ENCODE measurements at places on chromosomes 3 and 15. TPM values are rescaled to one million over a fixed set of nuclear protein-coding genes. Genes with fewer than 3 reads are reported as not detected.
A peak's percentile ranks its signal among the peaks of the same experiment; 100 is the strongest.

The PROK2 gene
- polyA plus RNA-seq = not detected

The NT5DC2 gene
- 113 TPM for polyA plus RNA-seq

The HRG gene
- not detected for polyA plus RNA-seq

The CD200 gene
- 1.0 TPM for polyA plus RNA-seq

The CEMIP gene
- polyA plus RNA-seq = 27.8 TPM

The PPM1L gene
- 0.29 TPM for polyA plus RNA-seq

The FBXO40 gene
- not detected for polyA plus RNA-seq

The ANKRD34C gene
- not detected for polyA plus RNA-seq

DNA sequence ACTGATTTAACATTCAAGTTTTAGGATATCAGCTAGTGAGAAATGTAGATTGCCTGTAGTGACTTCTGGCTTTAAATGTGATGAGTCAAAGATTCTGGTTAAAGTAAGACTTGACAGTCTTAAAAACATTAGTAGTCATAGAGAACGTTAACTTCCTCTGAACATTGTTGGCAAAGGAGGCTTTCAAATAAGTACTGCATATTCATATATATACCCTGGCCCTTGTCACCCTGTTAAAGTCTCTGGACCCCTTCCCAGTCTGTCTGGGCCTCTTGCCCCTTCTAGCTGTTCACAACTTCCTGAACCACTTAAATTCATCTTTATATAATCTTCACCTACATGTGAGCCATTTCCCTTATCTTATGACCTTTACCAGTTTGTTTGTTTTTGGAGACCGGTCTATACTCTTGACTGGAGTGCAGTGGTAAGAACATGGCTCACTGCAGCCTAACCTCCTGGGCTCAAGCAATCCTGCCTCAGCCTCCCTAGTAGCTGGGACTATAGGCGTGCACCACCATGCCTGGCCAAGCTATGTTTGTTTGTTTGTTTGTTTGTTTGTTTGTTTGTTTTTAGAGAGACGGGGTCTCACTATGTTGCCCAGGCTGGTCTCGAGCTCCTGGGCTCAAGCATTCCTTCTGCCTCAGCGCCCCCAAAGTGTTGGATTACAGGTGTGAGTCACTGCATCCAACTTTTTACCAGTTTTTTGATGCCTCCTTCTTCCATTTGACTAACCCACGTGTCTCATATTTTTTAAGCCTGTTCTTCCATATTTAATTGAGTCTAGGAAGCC lies 64.4 kb upstream of the CRTC3 start:
- DNase-seq = no peak
- H3K27ac ChIP-seq = peak overlapping the region; percentile 91
- peaks cover 36% of the 10 kb centered on the region for H3K36me3 ChIP-seq
- H3K4me3 ChIP-seq = no peak overlapping the region
- H3K27me3 ChIP-seq = no peaks in the 10 kb centered on the region
- no peaks in the 10 kb centered on the region for H3K4me1 ChIP-seq

DNA sequence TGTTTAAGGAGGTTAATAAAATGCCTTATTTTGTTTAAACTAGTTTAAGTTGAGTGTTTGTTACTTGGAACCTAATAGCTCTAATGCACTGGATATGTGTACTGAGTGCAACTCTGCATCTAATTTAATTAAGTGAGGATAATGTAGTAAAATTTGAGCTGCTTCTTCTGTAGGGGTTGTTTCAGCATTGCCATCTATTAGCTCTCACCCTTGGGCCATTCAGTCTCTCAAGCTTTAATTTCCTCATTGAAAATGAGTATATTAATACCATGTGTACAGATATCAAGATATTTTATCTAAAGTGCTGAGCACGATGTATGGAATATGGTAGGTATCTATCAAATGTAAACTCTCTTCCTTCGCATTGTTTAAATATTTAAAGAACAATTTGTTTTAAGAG lies 375.7 kb upstream of the LRRC3B start:
- peak; percentile 57 for DNase-seq
- peaks cover 4% of the 10 kb centered on the region for H3K4me1 ChIP-seq
- H3K27me3 ChIP-seq = no peaks in the 10 kb centered on the region
- no peak overlapping the region for H3K4me3 ChIP-seq
- H3K36me3 ChIP-seq = no peaks in the 10 kb centered on the region

- peaks cover 22% of the 10 kb centered on the region for H3K4me1 ChIP-seq
- peak; percentile 40 for DNase-seq
- no peaks in the 10 kb centered on the region for H3K27me3 ChIP-seq
- peak overlapping the region; percentile 51 for H3K4me3 ChIP-seq
Observed at GRCh38 chr3:187741403-187742350, 3.6 kb downstream of the BCL6 start.

GRCh38 chr15:98363955-98364354 lies 284.4 kb upstream of the IGF1R start:
- no peak overlapping the region for H3K27ac ChIP-seq
- H3K36me3 ChIP-seq = no peaks in the 10 kb centered on the region
- no peak for DNase-seq
- no peak overlapping the region for H3K4me3 ChIP-seq

GRCh38 chr15:48924528-48925393 lies 39.0 kb downstream of the SHC4 start:
- no peak for DNase-seq
- no peaks in the 10 kb centered on the region for H3K36me3 ChIP-seq
- H3K4me3 ChIP-seq = no peak overlapping the region
- H3K27me3 ChIP-seq = no peaks in the 10 kb centered on the region
- no peaks in the 10 kb centered on the region for H3K4me1 ChIP-seq
- peak overlapping the region; percentile 98 for H3K27ac ChIP-seq

DNA sequence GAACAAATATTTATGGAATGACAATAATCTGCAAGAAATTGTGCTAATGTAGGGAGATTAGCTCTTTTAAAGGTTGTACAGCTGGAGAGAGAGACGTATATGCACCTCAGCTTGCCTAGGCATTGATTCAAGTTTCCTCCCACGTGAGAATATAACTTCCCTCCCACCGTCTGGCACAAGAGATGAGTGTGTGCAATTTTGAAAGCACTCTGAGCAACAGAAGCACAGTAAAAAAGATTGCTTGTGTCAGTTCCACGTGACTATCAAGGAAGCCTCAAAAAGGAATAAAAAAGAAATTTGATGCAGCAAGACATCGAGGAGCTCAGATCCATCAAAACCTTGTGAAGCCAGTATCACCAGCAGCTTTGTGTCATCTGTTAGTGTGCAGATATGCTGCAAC lies 435.3 kb downstream of the TUSC7 start:
- H3K27me3 ChIP-seq = no peaks in the 10 kb centered on the region
- H3K27ac ChIP-seq = no peak overlapping the region
- no peak overlapping the region for H3K4me3 ChIP-seq
- no peaks in the 10 kb centered on the region for H3K36me3 ChIP-seq
- peaks cover 9% of the 10 kb centered on the region for H3K4me1 ChIP-seq

GRCh38 chr15:38758043-38758442 lies 193.4 kb upstream of the RASGRP1 start:
- peak overlapping the region; percentile 73 for H3K27ac ChIP-seq
- DNase-seq = peak; percentile 21
- no peaks in the 10 kb centered on the region for H3K36me3 ChIP-seq
- H3K4me1 ChIP-seq = 0 out of 2 replicates have a peak, but pooled peaks cover 9% of the 10 kb centered on the region

DNA sequence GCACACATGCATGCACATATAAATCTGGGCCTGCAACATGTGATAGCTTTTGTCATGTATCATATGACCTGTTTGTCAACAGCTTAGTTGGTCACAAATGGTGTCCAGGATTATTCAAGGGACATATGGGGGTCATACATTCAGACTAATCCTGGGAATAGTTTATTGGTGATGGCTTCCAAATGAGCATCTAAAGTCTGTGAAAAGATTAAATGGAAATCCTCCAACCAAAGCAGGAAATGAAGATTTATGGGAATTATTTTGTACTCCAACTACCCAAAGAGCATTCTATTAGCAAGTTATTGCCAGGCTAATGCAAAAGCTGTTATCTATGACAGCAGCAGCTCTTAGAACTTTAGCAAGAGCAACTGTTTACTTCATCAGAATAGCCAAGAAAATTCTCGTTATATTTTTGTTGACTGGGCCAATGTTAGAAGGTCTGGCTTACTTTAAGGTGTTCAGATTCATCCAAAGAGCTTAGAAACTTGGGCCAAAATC lies 7.1 kb downstream of the FSTL1 start:
- peaks cover 66% of the 10 kb centered on the region for H3K36me3 ChIP-seq
- no peaks in the 10 kb centered on the region for H3K27me3 ChIP-seq

DNA sequence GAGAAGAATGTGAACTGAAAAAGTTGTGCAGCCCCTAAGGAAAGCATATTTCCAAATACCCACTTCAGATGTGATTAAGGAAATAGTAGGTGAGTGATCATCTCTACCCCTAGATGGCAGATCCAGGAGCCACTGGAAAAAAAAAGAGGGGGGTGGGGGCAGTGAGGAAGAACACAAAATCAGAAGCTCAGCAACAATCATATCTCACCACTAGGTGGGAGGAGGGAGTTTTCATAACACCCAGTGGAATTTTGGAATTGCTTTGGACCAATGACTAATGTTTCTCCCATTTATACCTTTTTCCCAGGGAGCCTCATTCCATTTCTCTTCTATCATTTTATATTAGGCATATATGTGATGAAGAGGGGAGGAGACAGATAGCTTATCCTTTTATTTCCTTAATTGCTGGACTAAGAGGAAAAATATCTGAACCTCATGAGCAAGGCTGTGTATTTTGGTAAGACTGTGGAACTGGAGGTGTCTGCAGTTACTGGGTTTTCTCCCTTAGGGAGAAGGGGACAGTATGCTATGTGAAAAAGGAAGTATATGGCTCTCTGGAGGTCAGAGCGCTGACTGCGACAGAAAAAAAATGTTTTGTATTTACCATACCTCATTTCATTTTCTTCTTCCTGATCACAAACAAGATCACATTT lies 363.4 kb downstream of the GAP43 start:
- H3K4me1 ChIP-seq = no peaks in the 10 kb centered on the region
- DNase-seq = peak; percentile 7
- H3K27me3 ChIP-seq = no peaks in the 10 kb centered on the region
- no peak overlapping the region for H3K27ac ChIP-seq

DNA sequence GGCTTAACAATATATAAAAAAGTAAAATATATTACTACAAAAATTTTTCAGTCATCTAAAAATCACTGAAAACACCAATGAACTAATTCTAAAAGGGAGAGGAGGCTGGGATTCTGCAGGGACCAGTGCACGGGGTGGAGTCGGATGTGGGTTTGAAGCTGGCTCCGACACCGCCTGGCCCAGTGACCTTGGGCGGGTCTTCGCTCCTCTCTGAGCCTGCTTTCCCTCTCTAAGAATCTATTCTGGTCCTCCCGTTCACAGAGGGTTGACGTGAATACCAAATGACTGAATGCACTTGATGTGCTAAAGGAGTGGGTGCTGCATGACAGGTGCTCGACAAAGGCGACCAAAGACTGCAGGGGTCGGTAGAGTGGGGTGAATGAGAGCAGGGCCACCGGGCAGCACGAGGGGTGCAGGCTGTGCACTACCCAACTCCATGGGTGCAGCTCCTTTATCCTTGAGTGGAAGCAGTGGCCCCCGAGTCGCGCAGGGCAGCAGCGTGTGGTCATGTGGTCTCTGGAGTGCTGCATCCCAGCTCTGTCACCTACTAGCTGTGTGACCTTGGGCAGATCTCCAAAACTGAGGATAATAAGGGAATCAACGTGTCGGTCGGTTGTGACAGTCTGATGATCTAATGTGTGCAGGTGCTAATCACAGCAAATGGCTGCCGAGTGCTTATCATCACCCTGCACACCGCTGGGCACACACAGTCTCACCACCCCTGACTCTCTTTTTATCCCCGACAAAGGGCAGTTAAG lies 8.6 kb upstream of the IQSEC1 start:
- H3K36me3 ChIP-seq = no peaks in the 10 kb centered on the region
- no peak overlapping the region for H3K27ac ChIP-seq
- H3K4me3 ChIP-seq = no peak overlapping the region
- peaks cover 29% of the 10 kb centered on the region for H3K4me1 ChIP-seq
- no peak for DNase-seq

DNA sequence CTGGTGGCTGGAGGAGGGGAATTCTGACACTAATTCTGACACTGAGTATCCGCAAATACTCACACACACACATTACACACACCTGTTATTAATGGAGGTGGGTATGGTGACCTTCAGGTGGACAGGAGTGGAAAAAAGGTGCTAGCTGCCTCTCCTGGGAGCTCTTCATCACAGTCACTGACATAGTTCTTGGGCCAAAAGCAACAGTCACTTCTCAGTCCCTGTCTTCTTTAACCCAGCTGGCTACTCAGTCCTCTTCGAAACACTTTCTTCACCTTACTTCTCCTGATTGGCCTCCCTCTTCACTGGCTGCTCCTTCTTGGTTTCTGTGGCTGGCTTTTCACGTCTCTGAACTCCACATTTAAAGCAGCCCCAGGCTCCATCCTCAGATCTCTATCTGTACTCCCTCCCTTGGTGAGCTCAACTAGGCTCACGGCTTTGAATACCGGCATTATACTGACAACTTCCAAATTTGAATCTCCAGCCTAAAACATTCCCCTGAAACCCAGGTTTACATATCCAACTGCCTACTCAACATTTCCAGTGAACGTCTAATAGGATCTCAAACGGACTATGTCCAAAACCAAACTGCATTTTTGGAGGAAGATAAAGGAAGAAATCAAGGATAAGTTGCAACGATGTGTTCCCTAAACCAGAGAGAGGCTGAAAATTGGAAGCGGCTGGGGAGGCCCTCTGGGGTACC lies 53.2 kb upstream of the HEG1 start:
- DNase-seq = no peak
- H3K4me1 ChIP-seq = peaks cover 30% of the 10 kb centered on the region
- H3K4me3 ChIP-seq = no peak overlapping the region
- no peak overlapping the region for H3K27ac ChIP-seq
- no peaks in the 10 kb centered on the region for H3K36me3 ChIP-seq
- H3K27me3 ChIP-seq = no peaks in the 10 kb centered on the region

DNA sequence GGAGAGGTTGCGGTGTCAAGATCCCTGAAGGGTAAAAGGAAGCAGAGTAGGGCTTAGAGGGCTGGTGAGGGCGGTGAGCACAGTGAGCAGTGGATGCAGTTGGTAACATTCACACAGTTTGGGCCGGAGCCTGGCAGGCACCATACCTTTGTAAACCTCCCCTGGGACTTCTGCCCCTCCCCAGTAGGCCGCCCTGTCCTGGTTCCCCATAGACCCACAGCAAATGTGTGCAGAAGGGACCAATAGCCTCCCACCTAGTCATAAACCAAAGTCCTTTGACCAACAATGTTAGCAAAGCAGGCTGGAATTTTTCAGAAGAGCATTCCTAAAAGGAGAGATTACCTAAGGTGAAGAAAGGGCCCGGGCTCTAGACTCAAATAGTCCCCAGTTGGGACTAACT lies 1.7 kb upstream of the PHGR1 start:
- no peaks in the 10 kb centered on the region for H3K36me3 ChIP-seq
- peaks cover 14% of the 10 kb centered on the region for H3K4me1 ChIP-seq
- H3K27ac ChIP-seq = no peak overlapping the region
- no peaks in the 10 kb centered on the region for H3K27me3 ChIP-seq
- DNase-seq = no peak

GRCh38 chr3:122773944-122774509 lies 19.6 kb downstream of the HSPBAP1 start:
- peaks cover 7% of the 10 kb centered on the region for H3K36me3 ChIP-seq
- DNase-seq = no peak
- H3K4me3 ChIP-seq = no peak overlapping the region
- H3K27ac ChIP-seq = no peak overlapping the region
- no peaks in the 10 kb centered on the region for H3K4me1 ChIP-seq

DNA sequence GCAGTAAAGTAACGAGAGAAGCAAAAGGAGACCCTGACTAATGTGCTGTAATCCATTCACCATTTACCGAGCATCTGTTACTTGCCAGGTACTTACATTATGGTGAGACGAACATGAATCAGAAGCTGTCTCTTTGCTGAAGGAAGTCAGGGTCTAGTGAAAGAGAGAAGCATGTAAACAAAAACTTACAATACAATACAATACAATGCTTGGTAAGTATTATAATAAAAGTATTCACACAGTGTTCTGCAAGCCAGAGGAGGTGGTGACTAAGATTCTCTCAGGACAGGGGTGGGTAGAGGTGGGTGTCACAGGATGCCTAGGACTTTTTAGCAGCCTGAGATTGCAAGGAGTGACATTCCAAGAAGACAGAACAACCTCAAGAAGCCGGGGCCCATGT lies 50.2 kb upstream of the MGA start:
- no peaks in the 10 kb centered on the region for H3K27me3 ChIP-seq
- no peaks in the 10 kb centered on the region for H3K36me3 ChIP-seq
- no peak for DNase-seq
- no peak overlapping the region for H3K4me3 ChIP-seq

All from SK-N-SH (cell line).